ENCODE measurements at places on chromosomes 6 and 20. TPM values are rescaled to one million over a fixed set of nuclear protein-coding genes. Genes with fewer than 3 reads are reported as not detected.

RIPOR3 gene
- 4.7 TPM for total RNA-seq

KCNK15 gene
- total RNA-seq: 0.30 TPM

HEY2 gene
- 10.3 TPM for total RNA-seq

NRN1 gene
- total RNA-seq: 27.4 TPM

SLC25A27 gene
- 43.5 TPM for total RNA-seq

NAA20 gene
- total RNA-seq: 55.0 TPM

ENPP5 gene
- 3.8 TPM for total RNA-seq

PKIB gene
- 4.7 TPM for total RNA-seq

DPPA5 gene
- not detected for total RNA-seq

GSTA3 gene
- not detected for total RNA-seq

WFDC5 gene
- total RNA-seq: not detected

DNA sequence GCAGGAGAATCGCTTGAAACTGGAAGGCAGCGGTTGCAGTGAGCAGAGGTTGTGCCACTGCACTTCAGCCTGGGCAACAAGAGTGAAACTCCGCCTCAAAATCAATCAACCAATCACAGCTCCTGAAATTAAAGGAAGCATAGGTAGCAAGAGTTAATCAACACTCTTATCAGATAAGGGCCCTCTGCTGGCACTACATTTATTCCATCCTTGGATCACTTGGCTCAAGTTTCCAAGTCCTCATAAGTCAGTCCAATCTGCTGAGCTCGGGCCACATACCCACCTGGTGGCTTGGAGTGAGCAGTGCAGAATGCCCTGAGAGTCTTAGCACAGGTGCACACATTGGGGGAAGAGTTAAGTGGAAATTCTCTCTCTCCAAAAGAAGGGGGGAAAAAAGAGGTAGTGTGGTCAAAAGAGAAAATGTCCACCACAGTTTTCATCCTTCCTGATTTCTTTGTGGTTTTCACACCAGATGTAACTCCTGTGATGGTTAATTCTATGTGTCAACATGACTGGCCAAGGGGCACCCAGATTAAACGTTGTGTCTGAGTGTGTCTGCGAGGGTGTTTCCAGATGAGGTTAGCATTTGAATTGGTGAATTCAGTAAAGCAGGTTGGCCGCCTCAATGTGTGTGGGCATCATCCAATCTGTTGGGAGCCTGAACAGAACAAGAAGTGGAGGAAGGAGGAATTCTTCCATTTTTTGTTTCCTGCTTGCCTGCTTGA is 14.2 kb upstream of the FAM8A1 start:
- no peak for DNase-seq

DNA sequence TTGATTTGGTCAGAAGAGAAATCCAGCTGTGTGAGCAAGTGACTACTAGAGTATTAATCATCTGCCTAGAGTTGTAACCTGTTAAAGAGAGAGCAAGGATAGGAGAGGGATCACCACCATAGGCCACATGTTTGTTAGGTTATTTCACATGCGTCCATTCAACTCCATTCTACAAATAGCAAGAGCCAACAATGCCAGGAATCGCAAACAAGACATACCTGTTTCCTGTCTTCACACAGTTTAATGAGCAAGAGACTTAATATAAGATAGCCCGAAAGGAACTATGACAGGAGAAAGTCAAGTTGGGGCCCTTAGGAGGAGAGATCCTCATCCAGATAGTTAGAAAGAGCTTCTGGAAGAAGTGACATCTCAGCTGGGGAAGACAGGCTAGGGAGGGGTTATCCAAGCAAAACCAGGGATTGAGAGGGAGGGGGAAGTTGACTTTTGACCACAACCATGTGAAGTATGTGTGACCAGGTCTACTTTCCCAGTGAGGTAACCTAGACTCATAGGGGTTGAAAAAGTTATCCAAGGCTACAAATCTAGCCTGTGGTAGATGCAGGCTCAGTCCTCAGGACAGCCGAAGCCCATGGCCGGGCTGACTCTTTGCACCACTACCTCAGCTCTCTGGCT is 147.4 kb downstream of the ALDH8A1 start:
- no peak for DNase-seq

DNA sequence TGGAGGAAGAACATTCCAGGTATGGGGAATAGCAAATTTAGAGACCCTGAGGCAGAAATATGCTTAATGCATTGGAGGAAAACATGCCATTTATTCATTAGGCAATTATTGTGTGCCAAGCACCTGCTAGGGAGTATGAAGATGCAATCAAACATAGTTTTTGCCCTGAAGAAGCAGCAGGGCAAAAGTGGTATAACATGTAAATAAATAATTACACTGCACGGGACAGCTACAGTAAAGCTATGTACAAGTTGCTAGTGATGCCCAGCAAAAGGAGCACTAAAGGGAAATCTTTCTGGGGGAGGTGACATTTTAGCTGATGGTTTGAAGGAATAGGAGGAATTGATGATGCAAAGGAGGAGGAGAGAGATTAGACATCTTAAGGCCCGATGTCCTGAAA is 624 bp upstream of the TJAP1 start:
- no peak for DNase-seq

GRCh38 chr20:37976887-37977286 is 56.4 kb downstream of the TTI1 start:
- no peak for DNase-seq

DNA sequence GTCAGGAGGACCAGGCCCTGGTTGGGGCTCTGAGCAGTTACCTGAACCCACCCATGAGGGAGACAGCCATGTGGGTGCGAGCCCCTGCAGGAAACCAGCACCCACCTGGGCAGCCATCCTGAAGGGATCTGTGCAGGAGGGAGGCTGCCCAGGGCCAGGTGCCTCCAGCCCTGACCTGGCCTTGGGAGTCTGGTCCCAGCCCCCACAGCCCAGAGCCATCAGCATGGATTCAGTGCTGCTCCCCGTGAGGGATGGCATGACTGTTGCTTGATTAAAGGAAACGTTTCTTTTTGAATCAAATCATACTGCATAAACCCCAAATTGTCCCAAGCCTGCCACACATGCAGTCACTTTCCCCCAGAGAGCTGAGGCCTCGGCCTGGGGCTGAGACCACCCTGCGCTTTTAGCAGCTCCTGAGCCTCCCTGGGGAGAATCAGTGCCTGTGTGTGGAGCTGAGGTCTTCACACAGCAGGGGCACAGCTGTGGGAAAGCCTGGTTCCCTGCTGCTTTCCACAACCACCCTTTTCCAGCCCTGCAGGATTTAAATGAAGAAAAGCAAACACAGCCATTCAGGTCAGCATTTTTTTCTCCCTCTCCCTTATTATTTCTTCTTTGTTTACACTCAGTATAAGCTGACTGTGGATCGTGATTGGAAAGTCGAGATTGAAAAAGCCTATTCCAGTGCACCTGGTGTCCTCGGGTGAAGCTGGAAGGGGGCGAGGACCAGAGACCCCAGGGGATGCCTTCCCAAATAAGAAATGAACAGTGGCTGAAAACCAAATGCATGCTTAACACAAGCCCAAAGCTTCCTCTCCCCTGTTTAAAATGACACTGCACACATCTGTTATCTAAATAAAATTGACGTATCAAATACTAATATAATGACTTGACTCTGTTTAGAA is 283.9 kb downstream of the SMOC2 start:
- no peak for DNase-seq

DNA sequence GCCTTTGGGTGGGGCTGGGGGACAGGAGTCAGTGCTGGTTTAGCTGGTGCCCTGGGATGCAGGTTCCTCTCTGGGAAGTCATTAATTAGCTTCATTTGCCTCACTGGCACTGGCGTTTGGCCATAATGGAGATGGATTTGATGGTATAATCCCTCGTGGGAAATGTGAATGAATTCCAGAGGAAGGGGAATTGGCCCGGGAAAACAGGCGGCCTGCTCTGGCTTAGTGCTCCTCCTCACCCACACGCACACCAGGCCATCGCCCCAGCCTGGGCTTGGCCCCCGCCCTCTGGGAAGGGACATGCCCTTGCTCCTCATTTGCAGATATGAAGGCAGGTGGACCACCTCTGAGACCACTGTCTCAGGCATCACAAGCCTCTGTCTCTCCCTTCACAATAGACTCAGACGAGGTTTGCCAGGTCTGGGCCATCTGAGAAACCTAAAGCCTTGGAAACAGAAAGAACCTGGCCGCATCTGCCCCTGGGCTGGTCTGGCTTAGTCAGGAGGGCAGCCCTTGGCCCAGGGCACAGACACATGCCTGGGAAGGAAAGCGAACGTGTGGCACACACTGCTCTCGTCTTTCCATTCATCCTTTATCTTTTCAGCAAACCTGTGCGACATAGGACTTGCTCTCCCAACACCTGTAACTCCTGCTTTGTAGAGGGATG is 199.2 kb upstream of the CDH4 start:
- DNase-seq: peak; percentile 25

DNA sequence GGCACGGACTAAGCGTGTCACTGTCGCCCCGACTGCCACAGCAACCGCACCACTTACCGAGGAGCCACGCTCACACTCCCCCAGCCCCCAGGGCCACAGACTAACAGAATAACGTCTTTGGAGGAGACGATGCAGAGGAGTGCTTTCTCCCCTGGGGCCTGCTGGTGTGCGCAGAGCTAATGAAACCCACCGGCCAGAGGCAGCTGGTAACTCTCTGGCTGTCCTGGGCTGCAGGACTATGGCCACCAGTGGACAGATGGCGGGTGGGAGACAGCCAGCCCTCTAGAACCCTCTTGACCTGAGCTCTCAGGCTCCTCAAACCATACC is 228.0 kb downstream of the DLL1 start:
- no peak for DNase-seq

DNA sequence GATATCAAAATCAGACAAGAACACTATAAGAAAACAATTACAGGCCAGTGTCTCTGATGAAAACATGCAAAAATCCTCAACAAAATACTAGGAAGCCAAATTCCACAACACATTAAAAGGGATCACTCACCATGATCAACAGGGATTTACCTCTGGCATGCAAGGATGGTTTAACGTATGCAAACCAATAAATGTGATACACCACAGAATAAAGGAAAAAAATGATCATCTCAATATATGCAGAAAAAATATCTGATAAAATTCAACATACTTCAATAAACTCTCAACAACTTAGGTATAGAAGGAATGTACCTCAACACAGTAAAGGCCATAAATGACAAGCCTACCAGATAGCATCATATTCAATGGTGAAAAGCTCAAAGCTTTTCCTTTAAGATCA is 66.6 kb downstream of the SHPRH start:
- DNase-seq: no peak

GRCh38 chr20:41382791-41383305 is 16.2 kb upstream of the EMILIN3 start:
- no peak for DNase-seq

GRCh38 chr6:126548300-126548699 is 208.4 kb downstream of the CENPW start:
- no peak for DNase-seq

- DNase-seq: no peak
Measured at GRCh38 chr6:83958241-83958685, 75.3 kb upstream of the MRAP2 start.

GRCh38 chr6:115887891-115888290 is 172.8 kb downstream of the FRK start:
- DNase-seq: no peak

- DNase-seq: no peak
Measured at GRCh38 chr6:35047265-35048011, 93.7 kb downstream of the TCP11 start.

- DNase-seq: no peak
Measured at GRCh38 chr20:50930139-50930975, 880 bp downstream of the ADNP start.

DNA sequence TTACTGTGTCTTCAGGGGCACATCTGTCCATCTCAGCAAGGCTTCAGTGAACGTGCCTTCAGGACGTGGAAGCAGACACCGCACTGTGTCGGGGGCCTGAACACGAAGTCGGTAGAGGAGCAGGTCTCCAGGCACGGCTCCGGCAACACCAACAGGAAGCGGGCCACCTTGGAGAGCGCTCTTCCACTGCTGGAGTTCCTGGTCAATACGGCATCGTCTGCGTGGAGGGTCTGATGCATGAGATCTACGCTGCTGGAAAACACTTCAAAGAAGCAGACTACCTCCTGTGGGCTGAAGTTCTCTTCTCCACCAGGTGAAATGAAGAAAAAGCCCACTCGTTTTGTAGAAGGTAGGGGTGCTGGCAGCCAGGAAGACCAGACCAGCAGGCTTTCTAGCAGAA is 69.3 kb upstream of the SLCO4A1 start:
- DNase-seq: no peak
